NCI-H446 treated with DMSO at 0.1 percent for 48 hours (cell line): ENCODE measurements at places on chromosomes 5 and 9.

DNA sequence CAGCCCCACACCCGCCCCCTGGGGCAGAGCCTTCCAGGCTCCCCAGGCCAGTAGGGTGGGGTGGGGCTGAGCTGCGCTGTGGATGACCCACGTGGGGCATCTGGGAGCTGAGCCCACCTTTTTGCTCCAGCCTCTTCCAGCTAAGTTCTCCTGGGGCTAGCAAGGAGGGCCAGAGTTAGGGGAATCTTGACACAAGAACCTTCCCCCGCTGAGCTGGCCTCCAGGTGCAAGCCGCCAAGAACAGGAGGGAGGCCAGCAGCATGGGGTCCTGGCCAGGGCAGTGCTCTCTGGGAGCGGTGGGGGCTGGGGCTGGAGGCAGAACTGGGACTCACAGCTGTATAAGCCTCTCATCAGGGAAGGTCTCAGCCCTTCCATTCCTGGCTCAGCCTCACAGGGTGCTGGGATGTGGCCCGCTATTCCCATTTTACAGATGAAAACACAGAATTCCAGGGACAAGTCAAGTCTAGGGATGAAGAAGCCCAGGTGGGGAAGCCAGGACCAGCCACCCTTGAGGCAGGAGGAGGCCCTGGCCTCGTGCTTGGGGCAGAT, 21.5 kb downstream of the SARDH start:
- no peak for DNase-seq

- no peak for DNase-seq
These were observed 206.1 kb upstream of the ZNF608 start for GRCh38 chr5:124952566-124952965.

DNA sequence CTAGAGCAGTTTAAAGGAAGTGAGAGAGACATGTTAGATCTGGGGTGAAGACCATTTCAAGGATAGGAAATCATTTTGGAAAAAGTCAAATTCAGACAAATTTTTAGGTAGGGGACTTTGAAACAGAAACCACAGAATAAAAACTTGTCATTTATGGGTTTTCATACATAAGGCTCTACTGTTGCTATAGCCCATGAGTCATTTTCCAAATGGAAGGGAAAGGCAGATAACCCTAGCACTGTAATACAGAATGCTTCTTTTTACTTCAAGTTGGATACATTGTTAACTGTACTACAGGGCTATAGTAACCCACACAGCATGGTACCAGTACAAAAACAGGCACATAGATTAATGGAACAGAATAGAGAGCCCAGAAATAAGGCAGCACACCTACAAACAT, 455.4 kb downstream of the EBF1 start:
- no peak for DNase-seq

GRCh38 chr5:172611913-172612312, 29.1 kb upstream of the NEURL1B start:
- DNase-seq: no peak

GRCh38 chr9:19516348-19516747, 107.5 kb downstream of the ACER2 start:
- no peak for DNase-seq

- DNase-seq: no peak
These were observed 10.4 kb upstream of the WNK2 start for GRCh38 chr9:93173365-93174051.
